ENCODE measurements at places on chromosomes 7 and 10.

DNA sequence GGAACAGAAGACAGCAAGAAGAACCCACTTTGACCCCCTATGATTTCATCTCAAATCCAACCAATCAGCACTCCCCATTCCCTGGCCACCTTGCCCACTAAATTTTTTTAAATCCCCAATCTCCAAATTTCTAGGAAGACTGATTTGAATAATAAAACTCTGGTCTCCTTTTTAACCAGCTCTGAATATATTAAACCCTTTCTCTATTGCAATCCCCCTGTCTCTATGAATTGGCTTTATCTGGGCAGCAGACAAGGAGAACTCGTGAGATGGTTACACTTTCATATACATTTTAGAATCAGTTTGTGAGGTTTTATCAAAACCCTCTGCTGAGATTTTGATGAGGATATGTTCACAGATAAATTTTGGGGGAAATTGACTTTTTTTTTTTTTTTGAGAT, 90.3 kb upstream of the TRIM24 start:
- DNase-seq: no peak

DNA sequence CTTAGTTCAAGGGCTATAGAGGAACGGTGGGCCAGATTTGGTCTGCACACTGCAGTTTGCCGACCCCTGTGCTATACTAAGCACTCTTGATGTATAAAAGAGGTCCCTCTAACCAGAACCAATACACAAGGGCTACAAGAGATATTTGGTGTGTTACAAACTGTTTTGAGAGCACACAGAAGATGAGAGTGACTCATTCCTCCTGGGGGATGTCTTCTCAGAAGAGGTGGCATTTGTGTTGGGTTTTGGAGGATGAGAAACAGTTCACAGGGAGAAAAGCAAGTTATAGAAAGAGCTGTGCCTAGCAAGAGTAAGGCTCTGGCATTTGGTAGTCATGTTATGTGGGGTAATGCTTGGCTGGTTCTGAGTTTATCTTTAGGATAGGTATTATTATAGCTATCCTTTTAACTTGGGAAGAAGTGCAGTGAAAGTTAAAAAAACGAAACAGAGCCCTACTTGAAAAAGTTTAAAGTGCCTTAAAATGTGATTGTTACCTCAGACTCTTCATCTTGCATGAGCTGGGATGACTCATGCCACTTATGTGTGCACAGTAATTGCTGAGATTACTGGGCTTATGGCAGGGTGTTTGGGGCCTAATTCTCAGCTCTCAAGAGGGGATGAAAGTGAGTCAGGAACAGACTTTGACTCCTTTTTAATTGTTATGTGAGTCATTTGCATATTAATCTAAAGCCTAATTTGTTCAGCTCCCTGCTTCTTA, 160.4 kb downstream of the KIF20B start:
- no peak for DNase-seq

DNA sequence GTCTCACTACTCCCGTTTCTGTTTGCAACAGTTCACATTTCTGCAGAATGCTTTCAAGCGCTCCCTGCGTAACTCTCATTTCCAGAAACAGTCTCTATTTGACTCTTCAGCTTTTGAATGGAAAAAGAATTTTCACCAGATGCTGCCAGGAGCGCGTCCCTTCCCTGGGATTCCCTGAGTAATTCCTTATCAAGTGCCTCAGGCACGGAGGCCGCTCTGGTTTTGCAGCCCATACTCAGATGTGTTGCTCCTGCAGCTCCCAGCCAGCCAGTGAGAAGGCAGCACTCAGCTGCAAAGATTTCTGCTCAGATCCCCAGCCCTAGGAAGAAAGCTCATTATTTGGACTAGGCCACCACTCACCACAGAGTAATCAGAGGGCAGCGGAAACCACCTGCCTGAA, 161.1 kb upstream of the CHST15 start:
- no peak for DNase-seq

GRCh38 chr10:17210361-17210760, 8.9 kb upstream of the TRDMT1 start:
- no peak for DNase-seq

GRCh38 chr7:70494225-70495032, 637.5 kb upstream of the GALNT17 start:
- no peak for DNase-seq

- no peak for DNase-seq
Measured at GRCh38 chr10:120819366-120819765, 31.8 kb upstream of the WDR11 start.

DNA sequence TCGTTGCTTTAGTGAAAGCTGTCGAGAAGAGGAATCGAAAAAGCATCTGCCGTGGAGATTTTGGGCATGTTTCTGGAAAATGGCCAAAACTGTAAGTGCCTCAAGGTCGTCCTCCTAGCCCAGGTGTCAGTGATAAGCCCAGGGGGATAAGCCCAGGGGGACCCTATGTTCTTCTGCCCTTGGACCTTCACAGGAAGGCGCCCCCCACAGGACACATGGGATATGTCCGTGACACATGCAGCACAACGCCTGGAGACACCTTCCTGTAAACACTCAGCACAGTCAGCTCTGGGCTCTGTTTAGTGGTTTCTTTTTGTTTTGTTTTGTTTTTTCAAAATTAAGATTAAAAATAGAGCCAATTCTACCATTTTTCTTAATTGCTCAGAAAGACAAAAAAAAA, 272.7 kb downstream of the KLF6 start:
- no peak for DNase-seq

DNA sequence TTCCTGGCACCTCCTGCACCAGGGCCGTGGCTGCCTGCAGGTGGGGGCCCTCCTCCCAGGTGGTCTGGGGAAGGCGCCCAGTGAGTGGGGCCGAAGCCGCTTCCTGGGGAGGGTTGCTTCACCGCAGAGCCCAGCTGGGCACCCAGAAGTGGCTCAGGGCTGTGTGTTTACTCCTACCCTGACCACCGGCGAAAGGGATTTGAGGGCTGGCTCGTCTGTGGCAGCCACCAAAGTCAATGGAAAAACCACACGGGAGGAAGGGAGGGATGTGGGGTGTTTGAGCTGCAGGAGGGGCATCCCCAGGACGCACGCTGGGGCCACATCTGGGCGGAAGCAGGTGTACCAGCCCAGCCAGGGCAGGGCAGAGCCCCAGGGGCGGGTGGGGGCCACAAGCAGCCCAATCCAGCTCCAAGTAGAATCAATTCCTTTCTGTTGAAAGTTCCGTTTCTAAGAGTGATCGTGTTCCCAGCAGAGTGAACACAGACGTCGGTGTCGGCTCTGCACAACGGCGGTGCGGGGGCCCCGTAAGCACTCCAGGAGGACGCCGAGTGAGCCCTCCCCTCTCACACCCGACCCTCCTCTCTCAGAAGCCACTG, 69.9 kb downstream of the FOXL3 start:
- no peak for DNase-seq

DNA sequence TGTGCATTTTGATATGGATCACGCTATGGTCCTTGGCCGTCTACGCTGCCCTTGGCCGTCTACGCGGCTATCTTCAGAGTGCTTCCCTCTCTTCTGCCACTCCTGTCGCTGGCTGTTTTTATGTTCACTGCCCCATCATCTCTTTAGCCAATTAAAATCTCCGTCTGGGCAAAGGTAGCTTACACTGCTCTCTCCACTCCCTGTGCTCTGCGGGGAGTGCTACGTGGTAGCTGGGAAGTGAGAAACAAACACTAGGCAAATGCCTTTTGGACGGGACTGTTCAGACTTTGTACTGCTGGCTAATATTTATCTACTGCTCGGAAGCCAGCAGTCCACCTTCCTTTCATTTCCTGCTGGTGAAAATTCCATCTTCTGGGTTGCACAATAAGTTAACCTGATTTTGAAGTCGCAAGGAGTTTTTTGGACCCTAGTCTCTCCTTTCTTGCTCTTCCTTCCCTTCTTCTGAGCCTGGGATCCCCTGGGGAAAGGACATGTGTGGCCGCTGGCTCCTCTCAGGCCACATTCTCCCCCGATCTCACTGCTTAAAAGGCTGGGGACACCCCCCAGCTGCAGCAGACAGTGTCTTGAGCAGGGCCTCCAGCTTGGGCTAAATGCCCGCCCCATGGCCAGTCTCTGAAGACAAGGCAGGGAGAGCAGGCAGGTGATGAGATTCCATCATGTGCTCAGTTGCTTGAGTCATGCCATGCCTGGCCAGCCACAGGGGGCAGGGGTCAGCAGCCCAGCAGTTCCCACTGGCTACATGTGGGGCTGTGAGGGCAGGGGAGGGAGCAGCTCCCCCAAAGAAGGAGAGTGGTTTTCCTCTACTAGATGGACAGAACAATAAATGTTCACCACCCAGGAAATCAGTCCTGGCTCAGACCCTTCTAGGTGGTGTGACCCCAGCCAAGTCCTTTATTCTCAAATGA, 25.5 kb upstream of the RBM33 start:
- no peak for DNase-seq

DNA sequence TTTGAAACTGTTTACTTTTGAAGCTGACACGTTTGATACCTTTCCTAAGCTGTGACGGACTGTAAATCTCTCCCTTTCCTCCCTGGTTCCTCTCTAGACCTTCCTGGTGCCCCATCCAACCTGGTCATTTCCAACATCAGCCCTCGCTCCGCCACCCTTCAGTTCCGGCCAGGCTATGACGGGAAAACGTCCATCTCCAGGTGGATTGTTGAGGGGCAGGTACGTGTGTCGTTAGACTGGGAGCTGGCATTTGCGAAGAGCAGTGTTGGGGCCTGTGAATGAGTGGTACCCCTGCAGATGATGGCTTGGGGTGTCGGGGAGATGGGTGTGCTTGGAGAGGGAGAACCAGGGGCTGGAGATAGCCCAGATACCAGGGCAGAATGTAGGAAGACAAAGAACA, 602.7 kb upstream of the FOXK1 start:
- DNase-seq: no peak

- no peak for DNase-seq
Measured at GRCh38 chr7:57398548-57398947, 51.4 kb upstream of the ZNF716 start.

DNA sequence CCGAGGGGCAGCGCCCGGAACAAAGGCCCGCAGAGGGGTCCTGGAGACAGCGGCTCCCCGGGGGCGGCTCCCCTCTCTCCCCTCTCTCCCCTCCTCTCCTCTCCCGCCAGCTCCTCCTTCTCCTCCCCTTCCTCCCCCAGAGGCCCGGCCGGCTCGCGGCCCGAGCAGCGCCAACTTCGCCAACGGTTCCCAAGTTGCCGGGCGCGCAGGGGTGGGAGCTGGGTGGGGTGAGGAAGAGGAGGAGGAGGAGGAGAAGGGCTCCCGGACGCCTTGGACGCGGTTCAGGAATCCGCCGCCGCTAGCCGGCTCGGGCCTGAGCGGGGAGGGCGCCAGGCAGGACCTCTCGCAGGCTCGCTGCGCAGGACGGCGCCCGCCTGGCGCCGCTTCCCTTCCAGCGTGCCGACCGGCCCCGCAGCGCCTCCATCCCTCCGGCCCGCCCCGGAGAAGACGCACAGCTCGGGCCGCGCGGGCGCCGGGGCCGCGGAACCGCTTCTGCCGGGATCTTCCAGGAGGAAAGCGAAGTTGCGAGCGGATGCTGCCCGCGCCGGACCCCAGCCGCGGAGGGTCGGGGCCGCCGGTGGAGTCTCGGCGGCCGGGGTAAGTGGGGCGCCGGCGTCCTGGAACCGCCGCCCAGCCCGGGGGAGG, at the start of gene CHST3:
TSS of gene CHST3 (plus strand) at position 298 of the 645 bp plus-strand sequence. CDS start 41,448 bp downstream, outside the sequence.
- DNase-seq: no peak

- DNase-seq: no peak
Measured at GRCh38 chr10:111129363-111129762, 52.5 kb downstream of the ADRA2A start.

DNA sequence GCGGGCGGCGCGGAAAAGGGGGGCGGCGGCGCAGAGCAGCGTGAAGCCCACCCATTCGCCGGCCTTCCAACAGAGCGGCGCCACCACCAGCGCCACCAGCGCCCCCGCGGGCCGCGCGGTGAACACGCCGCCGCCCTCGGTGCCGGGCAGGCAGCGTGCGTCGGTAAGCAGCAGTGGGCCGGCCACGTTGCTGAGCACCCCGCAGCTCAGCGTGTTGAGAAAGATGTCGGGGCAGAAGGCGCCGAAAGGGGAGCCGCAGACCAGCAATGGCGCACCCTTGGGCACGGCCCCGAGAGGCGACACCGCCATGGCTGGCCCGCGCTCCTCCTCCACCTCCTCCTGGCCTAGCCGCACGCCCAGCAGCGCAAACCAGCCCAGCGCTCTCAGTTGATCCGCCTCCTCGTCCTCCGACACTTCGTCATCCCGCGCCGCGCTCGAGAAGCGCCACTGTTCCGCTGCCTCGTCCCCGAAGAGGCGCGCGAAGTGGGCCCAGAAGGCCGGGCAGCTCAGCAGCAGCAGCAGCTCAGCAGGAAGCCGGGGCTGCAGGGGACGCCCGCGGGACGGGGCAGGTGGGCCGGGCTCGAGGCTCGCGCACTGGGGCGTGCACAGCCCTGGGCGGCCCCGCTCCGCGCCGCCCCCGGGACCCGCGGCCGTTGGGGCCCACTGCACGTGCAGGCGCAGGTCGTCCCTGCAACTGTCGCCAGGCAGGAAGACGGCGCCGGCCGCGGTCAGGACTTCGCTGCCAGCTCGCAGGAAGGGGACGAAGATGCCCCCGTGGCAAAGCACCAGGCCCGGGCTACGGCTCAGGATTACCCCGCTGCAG, 623 bp downstream of the TYSND1 start:
- DNase-seq: peak; percentile 59

GRCh38 chr7:93707249-93707648, 132.7 kb upstream of the CALCR start:
- DNase-seq: no peak

- no peak for DNase-seq
Measured at GRCh38 chr7:70455925-70456324, 676.0 kb upstream of the GALNT17 start.

- DNase-seq: no peak
Measured at GRCh38 chr10:108393089-108393488, 1228.6 kb upstream of the SORCS1 start.

- DNase-seq: no peak
Measured at GRCh38 chr7:96415293-96415940, 93.5 kb upstream of the SLC25A13 start.

GRCh38 chr10:103555712-103556111, 62.2 kb downstream of the NEURL1 start:
- no peak for DNase-seq

GRCh38 chr10:33734393-33735155, 400.1 kb upstream of the NRP1 start:
- DNase-seq: no peak

GRCh38 chr10:48592346-48592745, 12.5 kb downstream of the ARHGAP22 start:
- DNase-seq: no peak

- DNase-seq: no peak
Measured at GRCh38 chr7:11373546-11374142, 400.0 kb downstream of the PHF14 start.

- DNase-seq: no peak
Measured at GRCh38 chr10:89582022-89582421, 46.6 kb upstream of the SLC16A12 start.

DNA sequence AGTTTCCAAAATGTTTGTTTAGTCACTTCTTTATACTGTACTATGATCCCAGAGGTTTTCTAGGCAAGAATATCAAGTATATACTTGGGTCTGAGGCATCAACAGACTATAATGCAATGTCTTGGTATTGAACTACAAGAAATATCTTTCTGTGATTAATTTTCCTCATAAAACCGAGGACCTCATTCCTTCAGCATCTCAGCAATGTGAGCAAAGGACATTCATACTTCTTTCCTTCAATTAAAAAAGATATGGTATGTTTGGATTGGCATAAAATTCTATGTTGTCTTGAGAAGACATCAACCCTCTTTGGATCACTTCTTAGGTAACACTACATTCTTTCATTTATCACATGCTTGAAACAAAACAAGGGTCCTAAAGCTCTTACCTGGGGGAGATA, 524.5 kb downstream of the PHTF2 start:
- no peak for DNase-seq

- no peak for DNase-seq
Measured at GRCh38 chr7:137454246-137454724, 110.8 kb upstream of the PTN start.

GRCh38 chr7:37999673-38000072, 79.2 kb downstream of the EPDR1 start:
- DNase-seq: no peak

GRCh38 chr10:132705173-132705572, 80.8 kb downstream of the NKX6-2 start:
- DNase-seq: no peak
